ENCODE measurements at places on chromosomes 16 and 17.

- no peak for DNase-seq
These were observed 10.8 kb downstream of the SMTNL2 start for GRCh38 chr17:4594931-4595684.

- DNase-seq = no peak
These were observed 156.9 kb downstream of the C16orf78 start for GRCh38 chr16:49530427-49530970.

DNA sequence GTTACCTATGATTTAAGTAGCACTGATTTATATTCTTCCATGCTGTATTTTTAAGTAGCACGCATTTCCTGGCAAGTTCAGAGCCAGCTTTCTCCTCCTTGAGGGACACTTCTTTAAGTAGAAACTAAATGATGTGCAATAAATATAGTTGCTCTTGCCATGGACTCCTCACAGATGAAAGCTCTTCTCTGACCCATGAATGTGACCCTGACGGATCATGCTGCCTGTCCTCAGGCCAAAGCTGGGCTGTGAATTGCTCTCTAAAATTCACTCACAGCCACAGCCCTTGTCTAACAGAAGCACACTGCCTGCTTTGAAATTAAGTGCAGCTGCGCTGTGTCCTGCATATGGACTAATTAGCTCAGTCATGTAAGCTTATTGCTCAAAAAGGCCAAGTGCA, 438.8 kb downstream of the PMP22 start:
- no peak for DNase-seq

DNA sequence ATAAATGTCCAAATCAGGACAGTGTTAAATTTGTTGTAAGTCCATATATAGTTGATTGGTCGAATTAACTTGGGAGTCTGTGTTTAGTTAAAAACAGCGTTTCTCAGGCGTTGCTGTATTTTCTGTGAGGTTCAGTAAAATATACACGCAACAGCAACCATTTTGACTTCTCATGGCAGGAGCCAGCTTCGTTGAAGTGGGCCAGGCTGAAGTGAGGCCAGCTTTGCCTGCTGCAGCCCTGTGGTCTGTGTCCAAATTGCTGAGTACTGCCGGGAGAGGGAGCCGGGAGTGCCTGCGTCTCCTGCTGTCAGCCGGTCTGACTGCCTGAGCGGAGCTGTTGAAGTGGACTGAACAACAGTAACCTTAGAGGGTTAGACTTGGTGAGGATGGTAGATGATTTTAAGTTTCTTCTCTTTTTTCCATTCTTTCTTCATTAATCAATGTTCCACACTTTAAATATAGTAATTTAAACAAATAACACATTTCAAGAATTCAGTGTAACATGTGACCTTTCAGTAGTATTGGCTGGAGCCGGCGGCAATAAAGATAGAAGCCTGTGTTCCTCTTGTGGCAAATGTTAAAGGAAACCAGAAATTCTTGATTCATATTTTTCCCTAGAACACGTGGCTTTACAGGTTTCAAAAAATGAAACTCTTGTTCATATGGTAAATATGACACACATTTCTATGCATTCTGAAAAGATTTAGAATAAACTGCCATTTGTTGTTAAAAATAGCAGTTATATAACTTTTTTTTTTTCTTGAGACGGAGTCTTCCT, 37.0 kb upstream of the ZNF750 start:
- DNase-seq = no peak
